ENCODE measurements at places on chromosomes 7 and 10. TPM values are rescaled to one million over a fixed set of nuclear protein-coding genes. Genes with fewer than 3 reads are reported as not detected.

ZNF425 gene
- total RNA-seq: 1.6 TPM

MCM10 gene
- 2.9 TPM for total RNA-seq

TMEM26 gene
- 2.9 TPM for total RNA-seq

TMEM72 gene
- total RNA-seq: not detected

COPS6 gene
- 92.1 TPM for total RNA-seq

H2BK1 gene
- not detected for total RNA-seq

C10orf67 gene
- total RNA-seq: not detected

INHBA gene
- 20.2 TPM for total RNA-seq

NKX2-3 gene
- not detected for total RNA-seq

AASS gene
- 15.2 TPM for total RNA-seq

PAX4 gene
- total RNA-seq: not detected

FZD8 gene
- 42.3 TPM for total RNA-seq

SLC37A3 gene
- total RNA-seq: 43.6 TPM

All from glomerular endothelial cell (primary cell).